ENCODE measurements at places on chromosomes 11 and 22.

- no peak for DNase-seq
Observed at GRCh38 chr11:110379261-110379660, 50.5 kb upstream of the FDX1 start.

DNA sequence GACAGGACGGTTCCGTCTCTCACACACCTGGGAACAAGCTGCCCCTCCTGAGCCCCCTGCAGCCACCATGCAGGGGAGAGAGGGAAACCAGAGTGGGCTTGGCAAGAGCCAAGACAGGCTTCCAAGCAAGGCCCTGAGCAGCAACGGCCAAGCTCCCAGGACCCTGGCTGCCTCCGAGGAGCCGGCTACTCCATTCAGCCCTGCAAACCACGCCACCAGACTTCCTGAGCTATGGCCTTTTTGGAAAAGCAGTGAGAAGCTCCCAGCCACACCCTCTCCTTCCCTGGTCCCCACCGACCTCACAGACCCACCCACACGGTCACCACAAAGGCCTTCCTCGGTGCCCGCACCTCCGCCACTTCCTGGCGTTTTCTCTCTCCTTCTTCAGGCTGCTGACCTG lies 479.0 kb downstream of the BRD1 start:
- DNase-seq: no peak

GRCh38 chr11:114912826-114913225 lies 234.5 kb downstream of the NXPE2 start:
- no peak for DNase-seq

- no peak for DNase-seq
Observed at GRCh38 chr11:42762348-42762747, 549.4 kb upstream of the API5 start.

- no peak for DNase-seq
Observed at GRCh38 chr11:95566211-95566610, 223.4 kb downstream of the FAM76B start.

DNA sequence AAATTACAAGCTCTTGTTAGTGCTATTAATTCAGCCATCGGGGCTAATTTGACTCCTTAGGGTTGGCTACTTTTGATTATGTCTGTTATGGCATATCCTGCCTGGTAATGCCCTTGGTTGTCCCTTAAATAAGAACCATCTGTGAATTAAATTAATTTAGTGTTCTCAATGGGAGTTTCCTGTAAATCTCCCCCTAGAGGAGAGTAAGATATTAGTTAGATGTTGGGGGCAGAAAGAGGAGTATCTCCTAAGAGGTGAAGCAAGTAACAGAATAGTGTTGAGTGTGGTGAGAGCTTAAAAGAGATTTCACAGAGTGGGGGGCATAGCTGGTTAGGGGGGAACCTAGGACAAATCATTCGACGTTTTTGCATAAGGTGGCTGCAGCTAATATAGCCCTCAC lies 1126.9 kb downstream of the JRKL start:
- no peak for DNase-seq

GRCh38 chr11:59053387-59053786 lies 32.7 kb upstream of the GLYATL1B start:
- no peak for DNase-seq

DNA sequence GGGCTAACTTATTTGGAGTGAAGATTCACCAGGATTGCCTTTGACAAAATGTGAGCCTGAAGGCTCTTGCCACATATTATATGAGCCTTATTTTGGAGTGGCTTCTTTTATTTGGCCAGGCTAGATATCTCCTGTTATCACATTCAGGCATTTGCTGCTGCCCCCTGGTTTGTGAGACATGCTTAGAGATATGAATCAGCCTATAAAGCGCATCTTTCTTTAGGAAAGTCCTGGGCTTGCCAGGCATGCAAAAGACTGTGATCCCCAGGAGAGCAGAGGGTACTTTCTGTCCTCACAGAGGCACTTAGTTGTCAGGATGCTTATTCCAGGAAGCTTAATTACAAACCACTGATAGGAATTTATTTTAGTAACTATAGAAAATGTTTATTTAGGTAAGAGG lies 333.3 kb downstream of the FAT3 start:
- DNase-seq: no peak

DNA sequence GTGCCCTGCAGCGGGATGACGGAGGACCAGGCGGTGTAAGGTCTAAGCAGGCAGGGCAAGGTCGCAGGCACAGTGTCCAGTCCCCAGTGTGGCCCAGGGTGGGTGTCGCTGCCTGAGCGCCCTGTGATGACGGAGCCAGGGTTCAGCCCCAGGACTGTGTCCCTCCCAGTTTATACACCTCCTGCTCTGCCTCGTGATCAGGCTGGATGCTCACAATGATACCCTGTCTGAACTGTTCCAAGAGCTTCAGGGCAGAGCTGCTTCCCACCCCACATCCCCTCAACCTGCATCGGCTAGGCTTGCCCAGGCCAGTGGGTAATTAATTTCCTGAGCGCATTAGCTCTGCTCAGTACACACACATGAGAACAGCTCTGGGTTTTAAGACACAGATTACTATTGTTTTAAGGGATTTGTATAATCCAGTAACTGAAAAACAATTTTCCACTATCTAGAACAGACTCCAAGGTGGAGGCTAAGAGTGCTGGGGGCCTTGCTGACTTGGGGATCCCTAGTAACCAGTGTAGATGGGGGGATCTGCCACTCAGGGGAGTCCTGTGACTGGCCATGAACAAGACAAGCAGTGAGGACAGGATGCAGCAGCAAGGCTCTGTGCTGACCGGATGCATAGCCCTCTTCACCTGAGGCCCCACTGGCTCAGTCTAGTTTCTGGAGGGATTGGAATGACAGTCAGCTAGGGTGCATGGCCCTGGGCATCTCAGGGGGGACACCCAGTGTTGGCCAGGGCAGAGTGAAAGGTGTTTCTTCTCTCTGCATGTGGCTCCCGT lies 34.1 kb downstream of the GNAZ start:
- no peak for DNase-seq

GRCh38 chr11:68552542-68552941 lies 92.0 kb downstream of the PPP6R3 start:
- DNase-seq: no peak

DNA sequence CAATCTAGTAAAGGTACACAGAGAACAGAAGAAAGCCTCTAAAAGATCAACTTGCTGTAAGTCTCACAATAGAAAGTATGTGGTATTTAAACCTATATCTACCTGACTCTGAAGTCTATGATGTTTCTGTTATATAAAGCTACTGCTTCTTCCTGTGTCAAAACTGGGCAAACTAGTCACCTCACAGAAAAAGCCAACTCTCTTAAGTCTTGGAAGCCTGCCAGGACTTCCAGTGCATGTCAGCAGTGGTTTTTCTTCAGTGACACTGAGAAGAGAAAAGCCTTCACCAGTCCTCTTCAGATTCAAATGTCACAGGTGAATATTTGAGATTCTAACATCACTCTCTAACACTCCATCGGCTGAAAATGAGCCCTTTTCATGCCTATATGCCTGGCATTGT lies 808.0 kb downstream of the DLG2 start:
- no peak for DNase-seq

DNA sequence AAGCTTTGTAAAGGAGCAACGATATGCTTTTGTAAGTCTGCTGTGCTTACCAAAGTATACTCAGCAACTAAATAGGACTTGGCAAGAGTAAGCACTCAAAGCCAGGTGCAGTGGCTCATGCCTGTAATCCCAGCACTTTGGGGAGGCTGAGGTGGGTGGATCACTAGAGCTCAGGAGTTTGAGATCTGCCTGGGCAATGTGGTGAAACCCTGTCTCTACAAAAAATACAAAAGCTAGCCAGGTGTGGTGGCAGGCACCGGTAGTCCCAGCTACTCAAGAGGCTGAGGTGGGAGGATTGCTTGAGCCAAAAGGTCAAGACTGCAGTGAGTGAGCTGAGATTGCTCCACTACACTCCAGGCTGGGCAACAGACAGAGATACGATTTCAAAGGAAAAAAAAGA lies 67.5 kb downstream of the PAK1 start:
- no peak for DNase-seq

GRCh38 chr11:68575025-68575665 lies 109.2 kb upstream of the GAL start:
- no peak for DNase-seq

Measured in 8988T (cell line).